ENCODE measurements at places on chromosomes 3 and 15. TPM values are rescaled to one million over a fixed set of nuclear protein-coding genes. Genes with fewer than 3 reads are reported as not detected.

GRCh38 chr3:134704556-134704955 lies 53.7 kb upstream of the KY start:
- H3K27me3 ChIP-seq = no peaks in the 10 kb centered on the region
- H3K4me1 ChIP-seq = no peaks in the 10 kb centered on the region
- no peak overlapping the region for H3K27ac ChIP-seq
- no peak overlapping the region for H3K4me3 ChIP-seq
- DNase-seq = no peak

DNA sequence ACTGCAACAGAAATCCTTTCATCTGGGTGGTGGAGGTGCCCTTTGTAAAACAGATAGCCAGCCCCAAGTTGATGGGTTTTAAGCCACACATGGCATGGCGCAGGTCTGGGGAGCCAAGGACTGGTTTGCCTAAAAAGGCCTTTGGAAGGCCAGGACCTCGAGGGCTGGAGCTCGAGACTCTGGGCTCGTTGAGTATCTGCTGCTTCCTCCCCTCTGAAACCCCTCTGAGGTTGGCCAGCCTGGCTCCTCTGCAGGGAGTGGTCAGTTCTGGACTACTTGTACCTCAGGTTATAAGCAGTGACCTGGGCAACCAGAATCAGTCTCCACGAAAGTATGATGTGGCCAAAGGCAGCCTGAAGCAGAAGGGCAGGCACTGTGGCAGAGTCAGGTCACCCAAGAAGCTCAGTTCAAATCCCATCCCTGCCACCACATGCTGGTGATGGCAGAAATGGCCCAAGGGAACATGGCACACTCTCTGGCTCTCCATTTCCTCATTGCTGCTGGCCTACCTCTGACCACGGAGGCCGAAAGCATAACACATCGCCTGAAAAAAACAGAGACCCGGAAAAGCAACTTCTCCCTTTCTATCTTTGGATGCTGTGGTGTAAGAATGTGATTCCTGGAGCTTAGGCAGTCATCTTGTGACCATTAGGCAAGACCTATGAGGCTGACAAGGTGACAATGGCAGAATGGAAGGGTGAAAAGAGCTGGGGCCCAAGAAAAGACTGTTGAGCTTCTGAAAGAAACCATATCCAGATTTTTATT lies 51.2 kb downstream of the WNT7A start:
- H3K36me3 ChIP-seq = no peaks in the 10 kb centered on the region
- no peak overlapping the region for H3K4me3 ChIP-seq
- no peaks in the 10 kb centered on the region for H3K4me1 ChIP-seq
- no peak for DNase-seq
- no peaks in the 10 kb centered on the region for H3K27me3 ChIP-seq
- H3K27ac ChIP-seq = no peak overlapping the region

DNA sequence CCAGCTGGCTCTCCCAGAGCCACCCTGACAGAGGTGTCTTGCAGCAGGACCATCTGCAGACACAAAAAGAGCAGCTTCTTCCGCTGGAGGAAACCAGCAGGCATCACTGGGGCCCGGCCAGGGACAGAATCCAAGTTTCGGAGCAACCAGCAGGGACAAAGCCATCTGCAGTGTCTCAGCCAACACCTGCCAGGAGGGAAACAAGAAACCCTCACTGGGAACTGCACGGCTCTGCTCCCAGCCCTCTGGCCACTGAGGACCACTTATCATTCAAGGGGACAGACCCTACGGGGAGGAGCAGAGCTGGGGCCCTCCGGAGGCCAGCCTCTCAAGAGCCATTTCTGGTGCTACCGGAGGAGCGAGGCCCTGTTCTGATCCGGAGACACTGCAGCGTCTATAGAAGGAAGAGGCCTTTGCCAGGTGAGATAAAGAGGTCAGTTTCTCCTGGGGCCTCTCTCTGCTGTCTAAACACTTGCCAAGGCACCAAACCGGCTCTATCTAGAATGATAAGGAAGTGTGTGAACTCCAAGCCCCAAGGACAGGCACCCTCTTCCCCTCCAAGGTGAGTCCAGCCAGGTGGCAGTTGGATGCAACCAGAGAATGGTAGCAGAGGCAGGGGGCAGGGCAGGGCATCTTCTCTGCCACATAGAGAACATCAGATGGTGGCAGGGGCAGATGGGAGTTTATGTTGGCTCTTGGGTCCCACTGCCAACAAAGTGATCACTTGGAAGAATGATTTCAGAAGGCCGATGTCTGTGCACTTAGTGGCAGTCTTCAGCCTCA lies 89.0 kb downstream of the CHSY1 start:
- no peak for DNase-seq
- H3K4me3 ChIP-seq = no peak overlapping the region
- H3K36me3 ChIP-seq = no peaks in the 10 kb centered on the region
- peaks cover 3% of the 10 kb centered on the region for H3K4me1 ChIP-seq
- H3K27me3 ChIP-seq = no peaks in the 10 kb centered on the region

- H3K36me3 ChIP-seq = no peaks in the 10 kb centered on the region
- H3K27me3 ChIP-seq = no peaks in the 10 kb centered on the region
- no peak overlapping the region for H3K27ac ChIP-seq
- DNase-seq = no peak
- no peaks in the 10 kb centered on the region for H3K4me1 ChIP-seq
Observed at GRCh38 chr15:20351448-20351971, 190.1 kb downstream of the GOLGA6L6 start.

The ARNT2 gene
- 5.1 TPM for total RNA-seq

GRCh38 chr3:141178026-141178425 lies 53.6 kb upstream of the PXYLP1 start:
- H3K36me3 ChIP-seq = no peaks in the 10 kb centered on the region
- H3K4me1 ChIP-seq = no peaks in the 10 kb centered on the region
- no peak for DNase-seq
- no peaks in the 10 kb centered on the region for H3K27me3 ChIP-seq

GRCh38 chr3:126100634-126101301 lies 16.8 kb upstream of the SLC41A3 start:
- H3K4me1 ChIP-seq = no peaks in the 10 kb centered on the region
- H3K36me3 ChIP-seq = peaks cover 9% of the 10 kb centered on the region
- no peak for DNase-seq

The TUSC7 gene
- total RNA-seq = not detected

- no peak overlapping the region for H3K27ac ChIP-seq
- no peaks in the 10 kb centered on the region for H3K36me3 ChIP-seq
- no peak overlapping the region for H3K4me3 ChIP-seq
- no peaks in the 10 kb centered on the region for H3K4me1 ChIP-seq
- DNase-seq = no peak
Observed at GRCh38 chr3:156014489-156014888, 105.9 kb upstream of the KCNAB1 start.

DNA sequence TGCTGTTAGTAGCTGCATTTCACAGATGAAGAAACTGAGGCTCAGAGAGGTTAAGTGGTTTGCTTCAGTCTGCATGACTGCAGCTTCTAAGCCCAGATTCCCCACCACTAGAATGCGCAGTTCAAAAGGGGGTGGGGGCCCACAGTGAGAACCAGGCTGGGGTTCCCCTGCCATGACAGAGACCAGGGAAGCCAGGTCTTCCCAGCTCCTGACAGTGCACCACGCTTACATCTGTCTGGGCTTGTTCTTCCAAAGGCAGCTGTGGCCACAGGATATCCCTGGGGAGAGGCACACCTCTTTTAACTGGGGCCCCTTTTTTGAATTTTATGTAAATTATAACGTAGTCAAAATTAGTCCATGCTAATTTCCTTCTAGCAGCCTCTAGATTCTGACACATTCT lies 5.3 kb downstream of the PLEKHO2 start:
- no peaks in the 10 kb centered on the region for H3K27me3 ChIP-seq
- no peak overlapping the region for H3K4me3 ChIP-seq
- peak overlapping the region; percentile 98 for H3K27ac ChIP-seq
- no peak for DNase-seq
- no peaks in the 10 kb centered on the region for H3K4me1 ChIP-seq

- DNase-seq = no peak
- H3K4me1 ChIP-seq = no peaks in the 10 kb centered on the region
- H3K27ac ChIP-seq = no peak overlapping the region
Observed at GRCh38 chr3:135348690-135349089, 553.6 kb downstream of the EPHB1 start.

The TM4SF1 gene
- 132 TPM for total RNA-seq

DNA sequence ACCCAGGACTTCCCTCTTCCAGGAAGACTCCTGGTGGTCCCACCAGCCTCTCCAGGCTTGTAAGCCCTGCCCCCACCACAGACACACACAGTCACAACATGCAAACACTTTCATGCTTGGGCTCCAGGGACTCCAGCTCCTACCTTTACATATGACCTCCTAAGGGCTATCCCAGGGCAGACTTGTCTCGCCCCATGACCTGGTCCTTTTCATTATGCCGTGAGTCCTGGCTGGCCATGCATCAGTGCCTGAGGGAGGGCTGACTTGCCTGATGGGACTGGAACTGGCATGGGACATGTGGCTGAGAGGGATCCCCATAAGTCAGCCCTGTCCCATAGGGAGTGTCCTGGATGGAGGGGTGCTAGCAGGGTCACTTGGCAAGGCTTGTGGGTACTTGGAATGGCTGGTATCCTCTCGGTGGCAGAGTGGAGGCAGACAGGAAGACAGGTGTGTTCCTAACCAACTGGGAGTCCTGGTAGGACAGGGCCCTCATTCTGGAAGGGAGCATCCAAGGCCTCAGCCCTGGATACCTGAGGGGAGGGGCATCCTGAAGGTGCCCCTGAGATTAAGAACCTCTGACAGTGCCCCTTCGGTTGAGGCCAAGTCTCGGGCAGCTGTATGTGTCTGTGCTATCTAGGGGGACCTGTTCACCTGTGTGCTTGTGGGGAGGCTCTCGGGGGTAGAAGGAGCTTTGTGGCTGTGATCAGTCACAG lies 540 bp upstream of the HHATL start:
- DNase-seq = no peak

The CRTAP gene
- total RNA-seq = 394 TPM

The FMN1 gene
- total RNA-seq = 62.1 TPM

DNA sequence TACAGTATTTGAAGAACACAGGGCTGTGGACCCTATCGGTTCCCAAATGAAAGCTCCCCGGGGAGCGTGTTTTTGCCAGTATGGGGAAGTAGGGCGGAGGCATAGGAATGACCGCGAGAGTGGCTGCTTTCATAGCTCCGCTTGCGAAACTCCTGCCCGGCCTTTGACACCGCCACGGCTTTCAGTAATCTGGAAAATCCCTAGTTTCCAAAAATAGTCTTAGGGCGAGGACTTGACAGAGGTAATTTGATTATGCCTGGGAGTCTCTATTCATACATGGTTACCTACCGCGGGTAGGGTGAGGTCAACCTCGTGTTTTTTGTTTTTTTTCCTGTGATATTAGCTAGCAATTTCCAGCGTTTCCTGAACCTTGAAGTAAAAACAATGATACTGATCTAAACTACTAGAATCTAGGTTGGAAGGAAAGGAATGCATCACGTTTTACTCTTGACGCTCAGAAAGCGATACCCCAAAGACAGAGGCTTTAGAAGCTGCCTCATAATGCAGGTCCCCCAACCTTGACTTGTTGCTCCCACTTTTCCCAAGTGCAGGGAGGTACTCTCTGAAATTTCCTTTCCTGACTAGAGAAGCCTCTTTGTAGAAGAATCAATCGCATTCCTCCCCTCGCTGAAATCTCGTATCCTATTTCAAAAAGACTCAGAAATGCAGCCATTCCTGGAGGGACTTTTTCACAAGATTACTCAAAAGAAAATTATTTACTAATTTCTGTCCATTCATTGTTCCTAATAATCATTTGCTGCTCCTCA lies 894 bp upstream of the CCNL1 start:
- peak overlapping the region; percentile 100 for H3K27ac ChIP-seq
- no peaks in the 10 kb centered on the region for H3K36me3 ChIP-seq
- H3K4me1 ChIP-seq = peaks cover 42% of the 10 kb centered on the region
- peak; percentile 86 for DNase-seq
- H3K27me3 ChIP-seq = no peaks in the 10 kb centered on the region
- H3K4me3 ChIP-seq = peak overlapping the region; percentile 85

The GOLGA8S gene
- total RNA-seq = 0.63 TPM

The SIDT1 gene
- total RNA-seq = 5.5 TPM

The TP63 gene
- total RNA-seq = 1.7 TPM

DNA sequence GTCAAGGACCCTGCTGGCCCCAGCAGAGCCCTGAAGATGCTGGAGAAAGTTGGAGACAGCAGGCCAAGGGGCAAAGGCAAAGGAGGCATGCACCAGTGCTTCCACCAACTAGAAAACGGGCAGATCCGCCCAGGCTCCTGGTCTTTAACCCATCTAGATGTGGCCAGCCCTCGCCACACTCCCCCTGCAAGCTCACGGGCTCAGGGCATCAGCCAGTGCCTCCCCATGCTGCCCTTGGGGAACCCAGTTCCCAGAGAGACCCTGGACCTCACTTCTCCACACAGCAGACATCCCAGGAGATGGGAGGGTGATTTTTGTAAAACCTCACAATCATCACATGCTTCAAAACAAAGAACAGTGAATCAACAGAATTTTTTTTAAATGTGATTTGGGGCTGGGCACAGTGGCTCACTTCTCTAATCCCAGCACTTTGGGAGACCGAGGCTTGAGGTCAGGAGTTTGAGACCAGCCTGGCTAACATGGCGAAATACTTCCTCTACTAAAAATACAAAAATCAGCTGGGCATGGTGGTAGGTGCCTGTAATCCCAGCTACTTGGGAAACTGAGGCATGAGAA lies 24.5 kb downstream of the CYFIP1 start:
- H3K36me3 ChIP-seq = peaks cover 5% of the 10 kb centered on the region
- H3K27ac ChIP-seq = no peak overlapping the region
- no peak overlapping the region for H3K4me3 ChIP-seq
- no peaks in the 10 kb centered on the region for H3K27me3 ChIP-seq
- peaks cover 35% of the 10 kb centered on the region for H3K4me1 ChIP-seq
- DNase-seq = no peak

DNA sequence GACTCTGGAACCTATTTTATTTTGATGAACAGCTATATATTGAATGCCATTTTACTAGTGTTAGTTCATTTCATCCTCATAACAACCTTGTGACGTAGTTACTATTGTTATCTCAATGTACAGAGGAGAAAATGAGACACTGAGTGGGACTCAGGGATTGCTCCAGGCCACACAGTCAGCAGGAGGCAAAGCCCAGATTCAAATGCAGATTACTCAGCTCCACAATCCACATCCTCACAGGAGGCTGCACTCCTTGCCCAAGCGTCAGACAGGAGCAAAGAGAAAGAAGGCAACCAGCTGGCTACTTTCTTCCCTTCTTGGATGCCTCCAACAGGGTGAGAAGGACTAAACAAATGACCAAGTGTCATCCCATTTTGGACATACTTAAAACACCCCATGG lies 92.0 kb upstream of the CCDC54 start:
- no peaks in the 10 kb centered on the region for H3K27me3 ChIP-seq
- no peak for DNase-seq
- no peaks in the 10 kb centered on the region for H3K36me3 ChIP-seq
- no peak overlapping the region for H3K27ac ChIP-seq
- no peak overlapping the region for H3K4me3 ChIP-seq

DNA sequence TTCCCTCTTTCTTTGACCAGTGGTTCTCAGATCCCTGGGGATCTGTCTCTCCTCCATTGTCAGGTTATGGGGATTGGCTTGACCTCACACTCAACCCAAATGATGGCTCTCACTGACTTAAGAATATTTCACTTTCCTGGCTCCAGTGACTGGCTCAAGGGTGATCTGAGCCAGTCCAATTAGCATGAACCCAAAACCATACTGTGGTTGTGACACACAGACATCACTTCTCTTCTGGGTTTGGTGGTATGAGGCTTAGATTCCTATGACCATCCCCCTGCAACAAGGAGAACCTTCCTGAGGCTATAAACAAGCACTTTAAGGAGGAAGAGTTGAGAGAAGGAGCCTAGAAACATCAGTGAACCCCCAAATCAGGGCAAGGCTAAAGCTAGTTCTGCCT lies 85.8 kb downstream of the KCNAB1 start:
- no peaks in the 10 kb centered on the region for H3K36me3 ChIP-seq
- H3K27ac ChIP-seq = no peak overlapping the region
- H3K4me1 ChIP-seq = no peaks in the 10 kb centered on the region
- no peak for DNase-seq
- H3K4me3 ChIP-seq = no peak overlapping the region
- no peaks in the 10 kb centered on the region for H3K27me3 ChIP-seq
